ENCODE measurements at places on chromosomes 3 and 15.

DNA sequence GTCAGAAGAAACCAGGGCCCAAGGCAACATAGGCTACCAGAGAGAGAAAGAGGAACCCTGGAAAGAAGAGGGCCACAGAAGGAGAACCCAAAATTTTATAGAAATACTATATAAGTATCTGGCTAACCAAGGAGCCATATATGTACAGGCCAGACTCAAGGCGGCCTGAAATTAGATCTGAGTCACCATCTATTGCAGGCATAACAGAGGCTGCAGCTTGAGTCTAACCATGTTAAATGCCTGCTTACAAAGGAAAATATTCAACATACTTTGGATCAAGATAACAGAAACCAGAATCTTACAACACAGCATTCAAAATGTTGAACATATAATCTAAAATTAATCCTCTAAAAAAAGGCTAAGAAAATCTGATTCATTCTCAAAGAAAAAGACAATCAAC, 23.1 kb downstream of the IGSF11 start:
- DNase-seq, result no peak

GRCh38 chr3:160162440-160162839, 62.8 kb upstream of the C3orf80 start:
- no peak for DNase-seq

DNA sequence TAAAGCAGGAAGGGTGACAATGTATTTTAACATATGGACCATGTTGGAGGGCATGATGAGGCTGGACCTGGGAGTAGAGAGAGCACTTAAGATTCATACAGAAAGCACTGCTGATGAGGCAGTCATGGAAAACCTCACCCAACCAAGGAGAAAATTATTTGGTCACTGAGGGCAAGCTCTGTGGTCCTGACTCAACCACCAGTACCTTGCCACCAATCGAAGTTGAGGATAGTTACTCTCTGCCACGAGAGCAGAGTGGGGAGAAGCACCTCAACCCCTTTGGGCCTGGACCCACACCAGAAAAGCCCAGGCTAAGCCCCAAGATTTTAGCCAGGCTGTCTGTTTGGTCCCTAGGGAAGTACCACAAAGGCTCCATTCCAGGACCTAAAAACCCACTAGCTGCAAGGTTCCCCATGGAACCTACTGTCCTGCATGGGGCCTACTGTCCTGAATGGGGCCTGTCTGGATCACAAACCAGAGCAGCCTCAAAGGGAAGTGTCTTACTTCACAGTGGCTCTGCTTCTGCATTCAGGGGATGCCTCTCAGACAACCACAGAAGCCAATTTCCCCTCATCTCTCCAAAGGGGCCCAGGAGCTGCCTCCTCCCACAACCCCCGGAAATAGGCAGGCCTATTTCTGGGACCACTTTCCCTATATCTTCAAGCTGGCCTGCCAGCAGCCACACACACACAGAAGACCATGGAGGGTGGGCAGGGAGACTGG, 4.2 kb downstream of the CCDC71 start:
- DNase-seq, result no peak

GRCh38 chr3:192943393-192943792, 25.7 kb upstream of the MB21D2 start:
- DNase-seq, result no peak

- DNase-seq, result no peak
Observed at GRCh38 chr3:56269755-56270535, 198.3 kb downstream of the ERC2 start.

GRCh38 chr3:134376786-134377426, 2.7 kb upstream of the AMOTL2 start:
- no peak for DNase-seq

All from A673 (cell line).